ENCODE measurements at places on chromosomes 5 and 9.

DNA sequence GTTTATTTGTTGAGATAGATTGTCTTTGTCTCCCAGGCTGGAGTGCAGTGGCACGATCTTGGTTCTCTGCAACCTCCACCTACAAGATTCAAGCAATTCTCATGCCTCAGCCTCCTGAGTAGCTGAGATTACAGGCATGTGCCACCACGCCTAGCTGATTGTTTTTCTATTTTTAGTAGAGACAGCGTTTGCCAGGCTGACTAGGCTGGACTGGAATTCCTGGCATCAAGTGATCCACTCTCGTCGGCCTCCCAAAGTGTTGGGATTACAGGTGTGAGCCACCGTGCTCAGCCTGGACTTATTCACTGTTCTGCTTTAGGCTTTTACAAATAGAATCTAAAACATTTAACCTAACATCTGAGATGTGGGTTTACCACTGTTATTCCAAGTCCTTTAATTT lies 91.3 kb downstream of the COMMD10 start:
- no peak for DNase-seq

- no peak for DNase-seq
Observed at GRCh38 chr5:137700282-137700680, 35.6 kb downstream of the KLHL3 start.

- DNase-seq, result no peak
Observed at GRCh38 chr5:93189707-93190120, 391.3 kb downstream of the NR2F1-AS1 start.

- DNase-seq, result no peak
Observed at GRCh38 chr5:43065387-43065947, 25.3 kb upstream of the ANXA2R start.

DNA sequence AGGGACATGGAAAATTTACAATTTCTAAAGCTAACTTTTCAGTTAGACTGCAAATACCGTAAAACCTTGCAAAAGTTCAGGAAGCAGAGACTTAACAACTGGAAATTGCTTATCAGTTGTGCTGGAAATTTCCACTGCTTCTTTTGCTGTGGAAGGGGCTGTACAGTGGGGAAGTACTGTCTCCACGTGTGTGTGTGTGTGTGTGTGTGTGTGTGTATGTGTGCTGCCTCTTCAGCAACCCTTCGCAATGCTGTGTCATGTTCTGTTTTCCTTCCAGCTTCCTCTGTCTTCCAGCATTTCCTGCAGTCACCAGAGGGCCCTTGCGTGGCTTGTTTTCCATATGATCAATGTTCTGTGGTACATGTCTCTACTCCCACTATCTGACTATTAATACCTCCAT lies 87.5 kb upstream of the RANBP3L start:
- no peak for DNase-seq

GRCh38 chr5:125125031-125125823 lies 378.8 kb upstream of the ZNF608 start:
- DNase-seq, result no peak

- no peak for DNase-seq
Observed at GRCh38 chr9:15140051-15140450, 167.0 kb downstream of the TTC39B start.

DNA sequence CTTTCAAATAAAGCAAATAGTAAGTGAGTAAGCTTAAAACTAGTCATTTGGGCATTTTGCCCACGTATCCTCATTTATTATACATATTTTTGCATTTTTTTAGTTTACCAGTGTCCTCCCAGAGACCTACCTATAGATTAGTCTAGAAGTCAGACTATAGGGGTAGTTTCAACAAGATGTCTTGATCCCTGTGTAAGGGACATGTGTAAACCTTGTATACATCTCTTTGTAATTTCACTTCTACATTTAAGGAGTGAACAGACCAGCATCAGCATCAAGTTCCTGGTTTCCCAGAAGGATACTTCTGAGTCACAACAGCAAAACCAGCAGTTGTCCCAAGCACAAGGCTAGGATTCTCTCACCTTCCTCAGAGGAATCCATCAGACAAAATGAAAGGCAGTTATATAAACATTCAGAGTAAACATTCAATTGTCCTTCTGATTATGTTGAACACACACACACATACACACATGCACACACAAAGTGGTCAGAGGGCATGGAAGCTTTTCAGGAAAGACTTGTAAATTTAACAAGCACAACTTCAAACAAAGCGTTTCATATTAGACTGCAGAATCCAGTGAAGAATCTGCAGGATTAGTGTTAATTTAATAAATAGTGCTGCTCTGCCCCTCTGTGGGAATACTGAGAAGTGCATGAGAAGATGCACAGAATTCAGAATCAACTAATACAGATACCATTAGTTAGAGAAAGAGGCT lies 55.4 kb downstream of the HINT1 start:
- no peak for DNase-seq

DNA sequence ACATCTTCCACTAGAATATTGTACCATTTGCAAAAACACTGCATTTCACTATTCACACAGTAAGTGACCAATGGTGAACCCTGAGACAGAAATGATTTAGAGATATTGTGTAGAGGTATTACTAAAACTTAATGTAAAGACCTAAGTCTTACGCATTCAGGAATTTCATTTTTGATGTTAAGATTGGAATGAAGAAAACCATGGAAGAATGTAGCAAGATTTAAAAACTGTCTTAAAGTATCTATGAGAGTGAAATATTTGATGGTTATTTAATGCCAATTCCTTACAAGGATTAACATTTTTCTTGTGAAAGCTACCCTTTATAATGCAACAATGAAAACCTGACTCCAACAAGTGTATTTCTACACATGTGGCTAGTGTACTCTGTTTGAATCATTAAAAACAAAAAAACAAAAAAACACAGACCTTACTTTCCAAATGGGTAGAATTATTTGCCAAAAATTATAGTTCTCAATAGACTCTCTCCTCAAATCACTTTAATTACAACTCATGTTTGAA lies 172.0 kb downstream of the NNT start:
- DNase-seq, result no peak

- no peak for DNase-seq
Observed at GRCh38 chr5:54876976-54877375, 108.4 kb downstream of the ESM1 start.

DNA sequence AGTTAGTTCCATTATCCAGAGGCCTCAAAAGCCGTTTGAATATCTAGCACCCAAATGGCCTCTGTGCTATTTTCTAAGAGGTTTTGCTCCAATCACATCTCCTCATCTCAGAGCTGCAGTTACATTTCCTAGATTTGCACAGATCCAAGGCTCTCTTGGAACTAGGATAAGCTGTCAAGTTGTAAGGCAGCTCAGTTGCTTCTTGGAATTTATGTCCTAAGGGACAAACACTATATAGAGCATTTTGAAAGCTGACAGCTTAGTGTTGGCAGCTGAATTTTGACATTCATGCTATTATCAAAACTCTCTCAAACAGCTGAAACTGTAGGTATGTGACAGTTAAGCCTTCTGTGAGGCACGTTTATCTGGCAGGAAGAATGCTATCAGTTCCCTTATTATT lies 97.0 kb downstream of the MACIR start:
- no peak for DNase-seq

DNA sequence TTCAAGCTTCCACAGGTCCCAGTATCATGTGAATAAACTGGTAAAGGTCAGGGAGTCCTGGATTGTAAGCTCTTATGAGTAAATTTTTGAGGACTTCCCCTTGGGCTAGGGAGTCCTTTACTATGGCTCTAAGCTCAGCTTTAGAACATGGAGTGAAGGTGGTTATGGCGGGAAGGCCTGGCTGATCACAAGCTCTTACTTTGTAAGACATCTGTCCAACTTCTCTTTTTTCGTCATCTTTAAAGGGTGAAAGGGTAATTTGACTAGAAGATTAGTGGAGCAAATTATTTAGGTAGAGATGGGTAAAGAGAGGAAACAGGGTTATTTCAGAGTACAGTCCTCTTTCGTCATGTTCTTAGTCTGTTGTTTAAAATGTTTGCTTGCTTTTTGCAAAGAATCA lies 155.4 kb downstream of the AOPEP start:
- no peak for DNase-seq

DNA sequence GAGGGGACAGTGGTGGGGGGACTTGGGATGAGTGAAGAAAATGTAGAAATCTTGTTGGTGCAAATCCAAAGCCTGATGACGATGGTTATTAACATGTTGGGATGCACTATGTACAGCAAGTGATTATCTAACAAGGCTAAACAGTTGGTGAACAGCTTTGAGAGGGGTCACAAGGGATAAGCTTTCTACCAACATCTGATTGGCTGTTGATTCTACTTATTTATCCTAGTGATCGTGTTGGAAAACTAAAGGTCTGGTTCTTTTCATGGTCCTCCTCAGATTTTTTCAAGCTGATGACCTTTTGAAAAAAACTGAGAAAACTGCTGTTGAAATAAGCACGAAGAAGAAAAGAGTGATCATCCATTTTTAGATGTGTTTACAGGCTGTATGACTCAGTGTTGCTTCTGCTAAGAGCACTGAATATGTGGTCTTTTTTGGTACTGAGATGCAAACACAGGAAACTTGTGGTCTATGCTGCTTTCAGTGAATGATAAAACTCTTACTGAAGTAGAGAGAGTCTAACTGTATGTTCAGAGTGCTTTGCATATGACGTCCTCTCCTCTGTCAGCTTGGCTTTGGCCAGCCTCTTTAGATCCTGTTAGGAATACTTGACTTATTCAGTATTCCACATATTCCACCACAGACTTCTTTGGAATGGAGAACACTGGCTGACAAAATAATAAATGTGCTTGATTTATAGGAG lies 174.8 kb downstream of the SLF1 start:
- DNase-seq, result no peak

Data from activated T-cell treated with anti-CD3 and anti-CD28 coated beads for 1 hour (primary cell).